Stimulated activated CD4-positive, alpha-beta T cell treated with anti-CD3 and anti-CD28 coated beads, Interleukin-2, amount 100 ng/mL, for 4 hours (primary cell): ENCODE measurements at places on chromosomes 6 and 20.

- no peak for DNase-seq
These were observed 31.9 kb downstream of the SLC2A12 start for GRCh38 chr6:134020543-134020942.

DNA sequence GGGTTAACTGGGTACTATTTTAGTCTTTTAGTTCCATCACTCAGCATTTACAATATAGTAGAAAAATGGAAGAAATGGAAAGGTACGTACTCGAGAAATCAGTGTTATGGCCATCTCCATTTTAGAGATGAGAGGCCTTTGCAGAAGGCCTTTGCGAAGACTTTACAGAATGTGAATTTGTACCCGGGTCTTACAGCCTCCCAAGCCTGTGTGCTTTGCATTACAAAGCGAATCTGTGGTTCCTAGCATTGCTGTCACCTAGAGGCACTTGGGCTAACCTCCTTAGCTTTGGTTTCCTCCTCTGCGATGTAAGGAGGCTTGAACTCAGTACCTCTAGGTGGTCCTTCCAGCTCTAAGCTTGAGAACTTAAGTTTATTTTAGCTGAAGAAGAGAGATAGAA lies 10.9 kb downstream of the VAPB start:
- no peak for DNase-seq

GRCh38 chr6:132210886-132211563 lies 190.2 kb downstream of the MOXD1 start:
- no peak for DNase-seq

- DNase-seq = no peak
These were observed 92.3 kb downstream of the ATRN start for GRCh38 chr20:3563133-3563532.

DNA sequence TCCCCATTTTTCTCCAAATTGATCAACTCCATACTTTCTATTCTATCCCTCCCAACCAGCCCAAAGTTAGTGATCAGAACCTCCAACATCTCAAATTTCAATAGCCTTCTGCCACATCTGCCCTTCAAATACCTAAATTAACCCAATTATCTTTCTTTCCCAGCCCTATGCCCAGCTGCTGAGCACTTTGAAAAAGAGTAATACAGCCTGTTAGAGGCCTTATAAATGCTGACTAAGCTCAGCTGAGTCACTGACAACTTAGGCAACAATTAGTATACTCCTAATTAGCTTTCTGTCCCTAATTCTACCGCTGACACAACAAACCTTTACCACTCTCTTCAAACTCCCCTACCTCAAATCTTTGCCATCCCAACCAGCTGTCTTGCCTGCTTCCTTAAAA lies 23.5 kb downstream of the RUNX2 start:
- no peak for DNase-seq

- no peak for DNase-seq
These were observed 28.1 kb downstream of the ACTR5 start for GRCh38 chr20:38776363-38776762.

DNA sequence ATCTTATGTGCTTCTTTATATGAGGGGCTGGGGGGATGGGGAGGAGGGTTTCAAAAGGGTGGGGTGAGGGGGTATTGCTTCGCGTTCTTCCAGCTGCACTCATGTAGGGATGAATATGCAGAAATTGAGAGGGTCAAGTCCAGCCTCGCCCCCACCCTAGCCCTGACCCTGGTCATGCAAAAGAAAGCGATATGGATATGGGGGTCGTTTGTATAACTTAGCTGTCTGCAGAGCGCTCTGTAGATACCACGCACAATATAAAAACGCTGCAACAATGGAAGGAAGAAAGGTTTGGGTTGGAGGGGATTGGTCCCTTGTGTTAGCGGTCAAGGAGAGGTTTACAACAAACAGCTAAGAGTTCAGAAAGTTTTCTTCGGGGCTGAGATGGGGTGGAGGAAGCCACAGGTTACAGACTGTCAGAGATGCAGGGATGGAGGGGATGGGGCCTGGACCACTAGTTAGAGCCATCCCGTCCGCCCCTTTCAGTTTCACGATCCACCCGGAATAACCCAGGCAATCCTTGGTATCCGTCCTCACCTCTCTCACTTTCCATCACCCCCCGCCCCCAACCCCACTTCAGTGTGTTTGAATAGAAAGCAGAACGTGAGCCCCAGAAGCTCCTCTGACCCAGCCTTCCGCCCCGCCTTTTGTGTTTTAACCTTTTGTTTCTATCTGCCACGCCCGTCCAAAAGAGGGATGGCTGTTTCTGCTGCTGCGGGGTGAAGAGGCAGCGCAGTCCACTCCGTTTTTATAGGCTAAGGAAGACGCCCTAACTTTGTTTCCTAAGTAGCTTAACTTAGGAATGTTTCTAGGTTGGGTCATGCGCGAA lies 73.5 kb downstream of the SOX4 start:
- no peak for DNase-seq

- DNase-seq = no peak
These were observed 436.7 kb downstream of the RNF144B start for GRCh38 chr6:18823782-18824386.

DNA sequence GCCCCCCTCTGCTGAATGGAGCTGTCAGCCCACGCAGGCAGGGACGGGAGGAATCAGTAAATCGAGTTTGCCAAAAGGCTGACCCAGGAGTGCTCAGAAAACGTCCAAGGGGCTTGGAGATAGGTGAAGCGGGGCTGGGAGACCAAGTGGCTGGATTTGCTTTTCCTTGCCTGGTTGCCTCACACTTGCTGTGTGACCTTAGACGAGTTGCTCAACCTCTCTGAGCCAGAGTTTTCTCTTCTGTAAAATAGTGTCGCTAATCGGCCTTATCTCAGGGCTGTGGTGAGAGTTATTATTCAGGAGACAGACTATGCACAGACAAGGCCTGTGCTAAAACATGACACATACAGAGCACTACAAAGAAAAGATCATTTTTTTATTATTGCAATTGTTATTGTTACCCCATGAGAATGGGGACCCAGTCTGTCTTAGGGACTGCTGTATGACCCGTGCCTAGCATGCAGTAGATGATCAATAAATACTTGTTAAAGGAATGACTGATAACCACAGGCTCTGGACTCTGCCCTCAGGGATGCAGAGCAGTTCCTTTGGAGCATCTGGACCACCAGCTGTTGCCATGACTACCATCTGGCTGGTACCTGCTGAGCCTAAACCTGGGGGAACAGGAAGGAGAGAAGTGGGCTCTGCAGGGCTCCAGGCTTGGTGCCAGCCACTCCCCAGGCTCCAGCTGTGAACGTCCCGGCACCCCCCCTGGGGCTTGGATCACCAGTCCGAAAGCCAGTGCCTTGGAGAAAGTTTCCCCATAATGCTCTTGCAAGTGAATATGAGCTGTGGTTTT lies 901 bp downstream of the KCNK15 start:
- DNase-seq = no peak

- DNase-seq = no peak
These were observed 59.6 kb downstream of the DHX35 start for GRCh38 chr20:39021748-39022147.

DNA sequence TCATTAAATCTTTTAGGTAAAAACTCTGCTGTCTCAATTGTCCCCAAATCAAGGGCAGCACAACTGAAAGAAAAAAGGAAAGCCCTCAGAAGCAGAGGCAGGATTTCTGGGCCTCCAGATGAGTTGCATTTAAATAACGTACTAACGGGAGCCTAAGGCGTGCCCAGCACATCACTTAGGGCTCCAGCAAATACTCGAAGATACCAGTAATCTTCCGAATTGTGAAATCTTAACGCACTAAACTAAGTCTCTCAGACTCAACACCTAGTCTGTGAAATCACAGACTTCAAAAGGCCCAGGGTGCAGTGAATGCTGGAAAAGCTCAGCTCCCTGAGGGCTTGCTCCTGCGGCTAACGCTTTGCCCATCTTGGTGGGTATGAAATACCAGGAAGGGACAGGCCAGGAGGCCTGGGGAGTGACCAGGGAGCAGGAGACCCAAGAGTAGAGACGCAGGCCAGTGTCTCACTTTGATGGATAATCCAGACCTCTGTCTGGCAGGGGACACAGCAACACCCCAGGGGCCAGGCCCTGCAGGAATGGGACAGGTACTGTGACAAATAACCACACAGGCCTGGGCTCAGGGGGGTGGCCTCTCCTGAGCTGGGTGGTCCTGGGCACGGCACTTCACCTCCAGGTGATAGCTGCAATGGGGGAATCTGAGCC lies 36.4 kb downstream of the RRBP1 start:
- DNase-seq = no peak

DNA sequence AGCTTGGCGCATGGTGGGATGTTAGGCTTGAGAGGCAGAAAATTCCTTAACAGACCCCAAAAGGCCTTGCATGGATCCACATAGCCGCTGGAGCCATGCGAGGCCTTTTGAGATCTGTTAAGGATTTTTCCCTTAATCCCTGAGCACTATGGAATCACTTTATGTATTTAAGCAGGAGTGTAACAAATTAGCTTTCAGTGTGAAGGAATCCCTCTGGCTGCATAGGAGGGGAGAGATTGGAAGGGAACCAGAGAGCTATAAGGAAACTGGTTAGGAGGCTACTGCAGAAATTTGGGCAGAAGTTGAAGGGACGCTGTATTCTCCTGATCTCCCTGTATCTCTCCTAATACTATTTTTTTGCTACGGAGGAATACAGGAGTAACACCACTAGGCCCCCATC lies 23.1 kb upstream of the NEDD9 start:
- no peak for DNase-seq

DNA sequence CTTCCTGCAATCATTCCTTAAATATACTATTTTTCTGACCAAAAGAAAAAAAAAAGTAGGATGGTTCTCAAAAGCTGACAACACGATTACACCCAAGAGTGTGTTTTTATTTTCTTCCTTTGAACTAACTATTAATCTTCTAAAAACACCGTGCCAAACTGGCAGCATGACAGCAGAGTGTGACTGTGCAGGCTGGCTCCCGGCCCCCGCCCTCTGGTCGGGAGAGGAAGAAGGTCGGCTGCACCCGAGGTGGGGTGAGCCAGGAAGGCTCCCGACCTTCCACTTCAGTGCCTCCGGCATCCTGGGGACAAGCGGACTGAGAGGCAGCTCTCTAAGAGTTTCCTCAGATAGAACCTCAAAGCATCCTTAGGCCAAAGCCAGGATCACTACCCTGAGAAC lies 29.2 kb downstream of the SLC22A23 start:
- DNase-seq = no peak

GRCh38 chr6:33947916-33948594 lies 144.3 kb upstream of the MLN start:
- DNase-seq = no peak

- no peak for DNase-seq
These were observed 108.4 kb downstream of the SLC16A10 start for GRCh38 chr6:111195656-111196055.
